ENCODE measurements at places on chromosomes 12 and 14.

GRCh38 chr12:77830583-77831351, at the start of gene NAV3:
Gene NAV3, plus strand, starts transcription at chr12:77830894. Its CDS starts 568 bp downstream, at chr12:77831462.
- H3K27ac ChIP-seq, result no peak within 1 kb of the TSS
- no peaks in the 10 kb centered on the region for H3K4me1 ChIP-seq
- no peaks in the 10 kb centered on the region for H3K27me3 ChIP-seq
- DNase-seq, result no peak
- no peaks in the 10 kb centered on the region for H3K36me3 ChIP-seq

DNA sequence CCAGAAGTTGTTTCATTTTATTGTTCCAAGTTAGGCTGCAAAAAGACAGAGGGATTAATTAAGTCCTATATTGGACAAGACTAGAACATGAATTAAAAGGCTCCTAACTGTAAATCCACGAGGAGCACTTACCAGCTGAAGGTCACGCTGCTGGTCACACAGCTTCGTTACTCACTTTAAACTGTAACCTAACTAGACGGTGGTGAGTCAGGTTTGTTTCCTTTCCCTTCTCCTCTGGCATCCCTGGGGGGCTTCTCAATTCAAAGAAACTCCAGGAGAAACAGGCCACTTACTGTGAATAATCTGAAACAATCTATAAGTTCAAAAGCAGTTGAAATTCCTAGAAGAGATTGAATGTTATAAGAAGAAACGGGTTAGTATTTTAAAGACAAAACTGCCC, 331.4 kb downstream of the BCAT1 start:
- H3K36me3 ChIP-seq, result no peaks in the 10 kb centered on the region
- H3K4me3 ChIP-seq, result no peak overlapping the region
- H3K4me1 ChIP-seq, result no peaks in the 10 kb centered on the region
- H3K27me3 ChIP-seq, result peaks cover 3% of the 10 kb centered on the region
- H3K27ac ChIP-seq, result no peak overlapping the region
- no peak for DNase-seq

DNA sequence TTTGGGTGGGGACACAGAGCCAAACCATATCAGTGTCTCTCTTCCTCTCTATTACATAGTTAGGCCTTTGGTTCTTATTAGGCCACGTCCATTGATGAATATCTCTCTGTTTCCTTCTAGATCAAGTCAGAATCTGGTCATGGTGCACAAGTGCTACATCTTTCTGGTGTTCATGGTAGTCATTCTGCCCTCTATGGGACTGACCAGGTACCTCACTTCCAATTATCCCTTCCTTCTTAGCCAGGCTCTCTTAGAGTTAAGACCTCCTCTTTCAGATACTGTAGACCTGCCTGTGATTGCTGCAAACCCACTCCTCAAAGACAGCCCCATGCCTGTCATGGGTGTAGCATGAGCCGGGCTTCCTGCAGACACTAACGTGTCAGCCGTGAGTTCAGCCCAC, 25.2 kb downstream of the NGB start:
- H3K27me3 ChIP-seq, result no peaks in the 10 kb centered on the region
- no peak overlapping the region for H3K4me3 ChIP-seq
- no peak overlapping the region for H3K27ac ChIP-seq
- peaks cover 4% of the 10 kb centered on the region for H3K36me3 ChIP-seq
- no peak for DNase-seq
- H3K4me1 ChIP-seq, result no peaks in the 10 kb centered on the region

GRCh38 chr14:67547224-67547780, 14.2 kb downstream of the PLEKHH1 start:
- no peak overlapping the region for H3K27ac ChIP-seq
- no peaks in the 10 kb centered on the region for H3K36me3 ChIP-seq
- H3K27me3 ChIP-seq, result peaks cover 69% of the 10 kb centered on the region
- DNase-seq, result no peak

DNA sequence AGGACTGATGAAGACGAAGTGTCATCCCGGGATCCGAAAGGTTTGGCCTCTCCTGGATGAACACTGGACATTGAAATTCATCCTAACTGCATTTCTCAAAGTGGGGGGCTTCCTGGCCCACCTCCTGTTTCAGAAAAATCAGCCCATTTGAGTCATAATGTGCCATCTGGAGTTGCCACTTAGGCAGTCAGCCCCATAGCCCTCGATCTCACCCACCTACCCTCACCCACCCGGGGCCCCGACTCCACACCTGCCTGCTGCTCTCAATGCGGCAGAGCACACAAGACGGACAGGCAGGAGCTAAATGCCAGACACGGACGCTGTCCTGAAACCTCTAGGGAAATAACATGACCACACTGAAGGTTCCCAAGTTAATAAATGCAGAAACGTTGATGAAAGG, 12.6 kb downstream of the DLK1 start:
- no peak for DNase-seq
- H3K27me3 ChIP-seq, result peaks cover 28% of the 10 kb centered on the region
- no peak overlapping the region for H3K27ac ChIP-seq
- H3K4me1 ChIP-seq, result no peaks in the 10 kb centered on the region

DNA sequence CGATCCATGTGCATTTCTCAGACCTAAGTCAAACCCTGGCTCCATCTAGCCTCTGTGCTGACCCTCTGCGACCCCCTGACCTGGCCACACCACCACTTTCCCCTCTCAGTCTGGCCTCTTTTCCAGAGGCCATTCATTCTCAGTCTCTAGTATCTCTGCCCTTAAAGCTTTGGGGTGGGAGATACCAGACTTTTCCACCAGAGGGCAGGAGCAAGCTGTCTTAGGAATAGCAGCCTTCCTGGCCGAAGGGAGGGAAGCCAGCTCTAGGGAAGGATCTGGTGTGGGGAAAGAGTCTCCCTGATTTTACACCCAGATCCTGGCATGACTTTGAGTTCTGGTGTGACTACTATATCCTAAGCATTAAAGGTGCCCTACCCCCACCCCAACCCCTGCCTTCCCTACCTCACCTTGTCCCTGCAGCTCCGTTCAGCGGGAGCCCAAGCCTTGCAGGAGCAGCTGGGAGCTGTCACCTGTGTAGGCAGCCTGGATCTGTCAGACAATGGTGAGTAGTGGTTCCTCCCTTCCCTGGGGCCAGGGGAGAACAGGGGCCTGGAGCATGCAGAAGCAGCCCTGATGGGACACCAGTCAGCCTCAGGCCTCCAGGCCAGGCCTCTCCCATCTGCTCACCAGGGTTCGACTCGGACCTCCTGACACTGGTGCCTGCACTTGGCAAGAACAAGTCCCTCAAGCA, 6.6 kb downstream of the CARMIL3 start:
- DNase-seq, result no peak
- no peak overlapping the region for H3K4me3 ChIP-seq
- H3K27me3 ChIP-seq, result no peaks in the 10 kb centered on the region

DNA sequence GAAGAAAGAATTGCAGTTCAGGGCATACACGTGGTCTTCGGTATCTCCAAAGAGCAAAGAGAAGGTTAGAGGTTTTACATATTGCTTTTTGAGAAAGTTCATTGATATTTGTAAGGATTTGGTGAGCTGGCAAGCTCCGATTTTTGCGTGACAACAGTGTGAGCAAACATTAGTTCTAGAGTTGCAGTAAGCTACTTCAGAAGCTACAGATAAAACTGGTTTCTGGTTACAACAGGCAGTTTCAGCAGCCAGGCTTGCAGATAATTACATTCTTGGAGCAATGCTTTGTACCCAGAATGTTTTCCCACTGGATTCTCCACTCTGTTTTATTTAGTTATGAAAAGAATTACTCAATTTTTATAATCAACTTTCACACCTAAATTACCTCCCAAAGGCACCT, 28.2 kb downstream of the KLRK1 start:
- no peak overlapping the region for H3K27ac ChIP-seq
- no peaks in the 10 kb centered on the region for H3K27me3 ChIP-seq
- DNase-seq, result no peak
- H3K4me3 ChIP-seq, result no peak overlapping the region

GRCh38 chr12:71848212-71848611, 8.7 kb downstream of the TBC1D15 start:
- peaks cover 8% of the 10 kb centered on the region for H3K4me1 ChIP-seq
- H3K27ac ChIP-seq, result no peak overlapping the region
- DNase-seq, result no peak
- H3K4me3 ChIP-seq, result no peak overlapping the region
- no peaks in the 10 kb centered on the region for H3K27me3 ChIP-seq

- no peak for DNase-seq
- H3K27ac ChIP-seq, result no peak overlapping the region
- no peak overlapping the region for H3K4me3 ChIP-seq
- H3K4me1 ChIP-seq, result no peaks in the 10 kb centered on the region
- H3K36me3 ChIP-seq, result no peaks in the 10 kb centered on the region
- H3K27me3 ChIP-seq, result peaks cover 61% of the 10 kb centered on the region
These were observed 11.7 kb downstream of the RTL1 start for GRCh38 chr14:100891501-100892445.

DNA sequence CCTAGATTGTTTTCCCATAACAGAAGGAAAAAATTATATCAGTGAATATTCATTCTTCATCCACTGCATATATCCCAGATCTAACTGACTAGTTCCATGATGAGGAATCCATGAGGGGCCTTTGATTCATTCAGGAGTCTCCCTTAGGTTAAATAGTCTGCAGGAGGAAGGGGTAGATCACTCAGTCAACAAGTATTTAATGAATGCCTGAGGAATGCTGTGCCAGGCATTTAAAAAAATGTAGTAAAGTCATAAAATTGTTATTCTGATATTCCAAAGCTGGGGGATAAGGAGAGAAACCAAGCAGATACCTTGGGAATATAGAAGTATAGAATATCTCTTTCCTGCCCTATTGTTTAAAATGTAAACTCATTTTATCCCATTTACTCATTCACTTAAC, 216.2 kb upstream of the CAND1 start:
- peaks cover 65% of the 10 kb centered on the region for H3K27me3 ChIP-seq
- no peaks in the 10 kb centered on the region for H3K36me3 ChIP-seq
- H3K4me1 ChIP-seq, result no peaks in the 10 kb centered on the region

GRCh38 chr12:1504304-1504894, 90.0 kb downstream of the FBXL14 start:
- H3K27me3 ChIP-seq, result peaks cover 62% of the 10 kb centered on the region
- H3K4me3 ChIP-seq, result peak overlapping the region; percentile 26
- peaks cover 5% of the 10 kb centered on the region for H3K36me3 ChIP-seq
- H3K4me1 ChIP-seq, result peaks cover 11% of the 10 kb centered on the region

GRCh38 chr12:29734305-29734704, 49.4 kb downstream of the TMTC1 start:
- H3K36me3 ChIP-seq, result no peaks in the 10 kb centered on the region
- H3K4me3 ChIP-seq, result no peak overlapping the region
- no peak overlapping the region for H3K27ac ChIP-seq
- H3K4me1 ChIP-seq, result no peaks in the 10 kb centered on the region

- no peak overlapping the region for H3K4me3 ChIP-seq
- H3K4me1 ChIP-seq, result no peaks in the 10 kb centered on the region
- no peaks in the 10 kb centered on the region for H3K36me3 ChIP-seq
- no peak for DNase-seq
These were observed 23.7 kb upstream of the AEBP2 start for GRCh38 chr12:19415563-19415962.

DNA sequence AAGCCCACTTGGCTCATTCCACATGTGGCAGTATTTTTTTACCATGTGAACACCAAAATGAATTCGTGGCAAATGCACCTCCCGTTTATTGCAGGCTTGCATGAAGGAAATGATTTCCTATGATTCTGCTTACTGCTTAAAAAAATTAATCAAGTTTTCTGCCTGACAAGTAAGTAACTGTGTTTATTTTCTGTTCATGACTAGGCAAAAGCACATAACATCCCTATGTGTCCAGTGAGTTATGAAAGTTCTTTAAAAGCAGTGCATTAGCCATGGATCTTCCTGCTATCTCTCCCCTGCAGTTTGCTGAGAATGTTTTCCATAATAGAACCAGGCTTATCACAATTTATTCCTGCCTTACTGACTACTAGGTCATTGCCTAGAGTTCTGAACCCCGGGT, 20.4 kb downstream of the GPR65 start:
- H3K36me3 ChIP-seq, result peaks cover 3% of the 10 kb centered on the region
- H3K27ac ChIP-seq, result peak overlapping the region; percentile 44
- no peak overlapping the region for H3K4me3 ChIP-seq

GRCh38 chr12:43805149-43805859, 813 bp downstream of the TWF1 start:
- H3K27me3 ChIP-seq, result no peaks in the 10 kb centered on the region
- peaks cover 30% of the 10 kb centered on the region for H3K4me1 ChIP-seq
- DNase-seq, result no peak

DNA sequence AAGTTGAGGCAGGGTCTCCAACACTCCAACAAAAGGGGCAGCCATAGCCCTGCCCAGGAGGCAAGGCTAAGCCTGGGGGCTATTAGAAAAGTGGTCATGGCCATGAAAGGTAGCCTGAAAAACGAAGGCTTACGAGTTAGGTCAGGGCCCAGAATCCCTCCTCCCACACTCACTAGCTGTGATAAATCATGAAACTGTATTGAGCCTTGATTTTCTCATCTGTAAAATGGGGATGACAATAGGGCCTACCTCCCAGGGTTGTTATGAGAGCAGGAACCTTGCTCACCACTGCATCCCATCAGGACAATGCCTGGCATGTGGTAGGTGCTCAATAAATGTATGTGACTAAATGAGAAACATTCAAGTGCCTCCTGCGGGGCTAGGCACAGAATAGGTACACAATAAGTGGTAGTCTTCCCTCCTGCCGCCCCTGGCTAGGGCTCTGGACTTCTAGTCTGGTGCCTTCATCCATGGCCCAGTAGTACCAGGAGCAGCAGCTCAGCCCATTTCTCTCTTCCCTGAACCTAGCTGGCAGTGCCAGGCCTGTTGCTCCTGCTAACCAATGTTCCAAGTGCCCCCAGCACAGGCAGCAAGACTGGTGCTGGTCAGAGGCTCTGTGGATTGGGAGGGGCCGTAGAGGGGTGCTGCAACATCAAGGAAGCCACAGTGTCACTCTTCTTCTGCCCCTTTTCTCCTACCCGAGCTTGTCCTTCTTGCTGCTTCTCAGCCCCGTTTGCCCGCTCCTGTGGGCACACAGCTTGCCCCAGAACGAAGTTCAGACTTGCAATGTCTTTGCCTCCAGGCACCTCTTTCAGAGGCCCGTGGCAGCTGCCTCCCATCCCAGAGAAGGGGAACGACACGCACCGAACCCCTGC, 7.8 kb downstream of the PGF start:
- H3K27ac ChIP-seq, result no peak overlapping the region
- no peak overlapping the region for H3K4me3 ChIP-seq
- no peak for DNase-seq

- H3K27me3 ChIP-seq, result no peaks in the 10 kb centered on the region
- no peaks in the 10 kb centered on the region for H3K4me1 ChIP-seq
- H3K27ac ChIP-seq, result no peak overlapping the region
These were observed 8.1 kb upstream of the STX2 start for GRCh38 chr12:130847112-130847511.

DNA sequence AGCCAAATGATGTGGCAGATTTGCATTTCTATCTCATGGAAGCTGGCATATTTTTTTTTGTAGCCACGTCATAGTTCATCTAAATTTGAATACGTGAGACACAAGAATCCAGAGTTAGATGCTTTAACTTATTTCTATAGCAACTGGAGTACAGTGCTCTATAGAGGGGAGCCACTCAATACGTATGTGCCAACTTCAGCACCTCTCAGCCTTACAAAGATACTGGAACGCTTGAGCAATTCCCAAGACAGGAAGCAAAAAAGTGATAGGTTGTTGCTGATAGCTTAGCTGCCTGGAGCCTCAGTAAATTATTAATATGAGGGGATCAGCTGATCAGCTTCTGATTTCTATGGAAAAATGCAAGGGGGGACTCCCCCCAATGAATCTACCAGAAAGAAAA, 24.1 kb upstream of the PELI2 start:
- DNase-seq, result no peak
- no peaks in the 10 kb centered on the region for H3K36me3 ChIP-seq
- H3K27ac ChIP-seq, result no peak overlapping the region
- no peaks in the 10 kb centered on the region for H3K4me1 ChIP-seq
- H3K4me3 ChIP-seq, result no peak overlapping the region

- H3K27me3 ChIP-seq, result no peaks in the 10 kb centered on the region
- H3K27ac ChIP-seq, result no peak overlapping the region
- H3K4me3 ChIP-seq, result no peak overlapping the region
- peaks cover 67% of the 10 kb centered on the region for H3K4me1 ChIP-seq
- DNase-seq, result no peak
These were observed 58.9 kb downstream of the CCDC88C start for GRCh38 chr14:91358654-91359220.

All from central memory CD8-positive, alpha-beta T cell (primary cell).